Ureter (tissue), 1 donor: ENCODE measurements at places on chromosomes 16 and 17. TPM values are rescaled to one million over a fixed set of nuclear protein-coding genes. Genes with fewer than 3 reads are reported as not detected.

Gene PCGF2
- 54.5 TPM for total RNA-seq

DNA sequence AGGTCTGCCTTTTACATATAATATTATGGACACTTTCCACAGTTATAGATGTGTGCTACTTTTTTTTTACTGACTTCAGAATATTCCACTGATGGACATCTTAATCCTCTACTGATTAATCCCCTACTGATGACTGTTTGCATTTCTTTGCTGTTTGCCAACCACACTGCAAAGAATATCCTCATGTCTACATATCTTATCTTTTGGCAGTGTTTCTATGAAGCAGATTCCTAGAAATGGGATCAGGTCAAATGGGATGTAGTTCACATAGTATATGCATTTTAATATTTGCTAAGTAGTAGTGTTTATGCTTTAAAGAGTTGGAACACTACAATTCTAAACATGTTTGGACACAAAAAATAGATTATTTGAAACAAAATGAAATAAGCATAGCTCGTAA is 3.2 kb downstream of the CCL3 start:
- no peak for DNase-seq

GRCh38 chr17:50661795-50662391 is 27.2 kb downstream of the ABCC3 start:
- DNase-seq = peak; percentile 74

DNA sequence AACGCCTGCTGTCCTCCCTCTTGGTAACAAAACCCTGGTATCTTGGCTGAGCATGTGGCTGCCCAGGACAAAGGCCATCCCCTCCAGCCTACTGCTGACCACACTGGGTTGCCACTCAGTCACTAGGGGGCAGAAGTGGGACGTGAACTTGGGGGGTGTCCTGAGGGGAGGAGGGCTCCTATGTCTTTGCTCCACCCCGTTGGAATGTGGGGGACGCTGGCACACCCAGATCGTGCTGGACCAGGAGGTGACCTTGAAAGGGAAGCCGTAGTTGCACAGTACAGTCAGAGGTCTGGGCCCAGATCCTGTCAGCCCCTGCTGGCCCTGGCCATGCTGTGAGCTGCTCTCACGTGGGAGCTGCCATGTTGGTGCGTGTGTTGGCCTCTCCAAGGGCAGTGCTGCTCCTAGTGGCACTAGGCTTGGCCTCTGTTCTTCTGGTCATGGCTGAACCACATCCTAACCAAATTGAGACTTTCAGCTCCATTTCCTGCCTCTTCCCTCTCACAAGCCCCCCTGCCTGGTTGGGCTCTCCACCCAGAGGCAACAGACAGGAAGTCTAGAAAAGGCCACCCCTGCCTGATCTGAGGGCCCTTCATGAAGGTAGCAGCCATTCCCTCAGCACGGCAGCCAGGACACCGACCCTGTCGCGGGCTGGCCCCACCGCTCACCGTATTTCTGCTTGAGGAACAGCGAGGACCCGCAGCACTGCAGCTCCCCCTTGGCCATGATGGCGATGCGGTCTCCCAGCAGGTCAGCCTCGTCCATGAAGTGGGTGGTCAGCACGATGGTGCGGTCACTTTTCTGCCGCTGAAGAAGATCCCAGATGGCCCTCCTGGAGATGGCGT is 29.0 kb upstream of the RNPS1 start:
- DNase-seq = no peak

DNA sequence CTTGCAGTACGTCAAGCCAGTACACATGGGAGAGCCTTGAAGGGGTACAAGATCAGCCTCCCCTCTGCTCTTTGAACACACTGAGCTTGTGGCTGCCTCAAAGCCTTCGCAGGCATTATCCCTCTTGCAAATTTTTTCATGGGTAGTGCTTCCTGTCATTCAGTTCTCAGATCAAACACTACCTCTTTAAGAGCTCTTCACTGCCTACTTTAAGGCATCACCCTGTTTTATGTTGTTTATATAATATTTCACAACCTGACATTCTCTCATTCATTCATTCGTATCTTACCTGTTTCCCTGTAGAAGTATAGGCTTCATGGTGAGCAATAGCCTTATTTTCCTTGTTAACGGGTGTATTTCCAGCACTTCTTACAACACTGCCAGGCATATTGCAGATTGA is 269.1 kb downstream of the CDH13 start:
- DNase-seq = no peak
